Fibroblast of lung (primary cell): ENCODE measurements at places on chromosomes 5 and 9. TPM values are rescaled to one million over a fixed set of nuclear protein-coding genes. Genes with fewer than 3 reads are reported as not detected.

DNA sequence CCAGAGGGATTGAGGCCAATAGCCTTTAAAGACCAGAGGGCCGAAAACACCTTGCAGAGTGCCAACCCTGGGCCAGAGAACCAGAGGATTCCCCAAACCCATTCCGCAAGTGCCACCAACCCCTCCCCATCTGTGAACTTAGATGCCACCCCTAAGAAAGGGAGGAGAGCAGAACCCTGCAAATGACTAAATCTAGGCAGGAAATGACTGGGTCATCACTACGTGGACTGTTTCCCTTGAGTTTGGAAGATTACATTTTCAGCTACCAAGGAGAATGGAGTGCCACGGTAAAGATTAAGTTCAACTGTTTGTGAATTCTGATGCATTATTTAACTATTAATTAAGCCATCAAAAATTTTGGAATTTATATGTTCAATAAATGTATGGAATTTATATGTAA is 142.8 kb downstream of the ENC1 start:
- DNase-seq = peak; percentile 17

- DNase-seq = peak; percentile 26
Measured at GRCh38 chr5:17192191-17192590, 25.2 kb upstream of the BASP1 start.

GRCh38 chr5:77935506-77936364 is 159.6 kb upstream of the TBCA start:
- peak; percentile 17 for DNase-seq

The TGFBI gene
- 525 and 889 TPM in 2 replicates for polyA plus RNA-seq
